Progenitor cell of endocrine pancreas (in vitro differentiated cells): ENCODE measurements at places on chromosomes 2 and 18.

DNA sequence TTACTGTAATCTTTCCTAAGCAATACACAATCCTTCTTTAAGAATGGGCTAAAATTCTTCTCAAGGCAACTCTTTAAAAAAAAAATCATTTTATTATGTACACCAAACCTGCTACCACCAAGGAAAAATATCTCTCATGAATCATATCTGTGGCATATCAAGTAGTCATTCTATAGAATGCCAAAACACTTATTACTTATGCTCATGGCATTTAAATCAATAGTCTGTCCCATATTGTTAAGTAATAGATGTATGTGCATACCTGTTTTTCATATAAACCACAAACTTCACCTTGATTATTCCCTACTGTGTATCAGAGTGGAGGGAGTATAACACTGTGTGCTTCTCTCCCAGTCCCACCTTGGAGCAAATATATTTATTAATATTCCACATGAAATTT is 95.8 kb upstream of the SETBP1 start:
- H3K27ac ChIP-seq: no peak overlapping the region
- H3K36me3 ChIP-seq: no peaks in the 10 kb centered on the region
- no peaks in the 10 kb centered on the region for H3K27me3 ChIP-seq
- no peak overlapping the region for H3K4me3 ChIP-seq
- DNase-seq: no peak

DNA sequence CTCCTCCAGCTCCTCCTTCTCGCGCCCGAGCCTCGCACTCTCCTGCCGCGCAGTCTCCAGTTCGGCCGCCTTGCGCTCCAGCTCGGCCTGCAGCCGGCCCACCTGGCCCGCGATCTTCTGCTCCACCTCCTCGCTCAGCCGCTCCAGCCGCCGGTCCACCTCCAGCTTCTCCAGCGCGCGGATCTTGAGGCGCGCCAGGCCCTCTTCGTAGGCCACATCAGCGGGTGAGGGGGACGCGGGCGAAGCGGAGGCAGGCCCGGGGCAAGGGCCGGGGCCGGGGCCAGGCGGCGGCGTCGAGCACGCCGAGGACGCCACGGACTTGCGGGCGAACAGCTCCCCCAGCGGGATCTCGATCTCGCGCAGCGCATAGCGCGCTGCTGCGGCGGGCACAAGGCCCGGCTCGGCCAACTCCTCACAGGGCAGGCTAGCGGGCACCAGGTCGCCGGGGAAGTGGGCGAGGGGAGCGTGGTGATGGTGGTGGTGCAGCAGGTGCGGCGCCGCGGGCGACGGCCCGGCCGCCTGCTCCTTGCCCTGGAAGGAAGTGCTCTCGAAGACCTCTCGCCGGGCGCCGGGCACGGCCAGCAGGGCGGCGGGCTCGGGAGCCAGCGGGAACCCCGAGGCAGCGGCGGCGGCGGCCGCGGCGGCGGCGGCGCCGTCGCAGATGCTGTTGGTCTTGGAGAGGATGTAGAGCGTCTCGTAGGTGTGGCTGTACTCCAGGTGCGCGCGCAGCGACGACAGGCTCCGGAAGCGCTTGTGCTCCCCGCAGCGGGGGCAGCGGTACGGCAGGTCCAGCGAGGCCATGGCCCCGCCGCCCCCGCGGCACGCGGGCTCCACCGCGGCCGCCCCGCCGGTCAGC is 15.2 kb downstream of the FBXO41 start:
- H3K4me1 ChIP-seq: peaks cover 3% of the 10 kb centered on the region
- H3K4me3 ChIP-seq: peak overlapping the region; percentile 53
- H3K36me3 ChIP-seq: no peaks in the 10 kb centered on the region

GRCh38 chr2:11326677-11327211 is 17.7 kb downstream of the ROCK2 start:
- H3K4me1 ChIP-seq: peaks cover 4% of the 10 kb centered on the region
- DNase-seq: no peak
- no peak overlapping the region for H3K4me3 ChIP-seq
- H3K27ac ChIP-seq: no peak overlapping the region
- H3K36me3 ChIP-seq: peaks cover 1% of the 10 kb centered on the region

- no peak for DNase-seq
- no peaks in the 10 kb centered on the region for H3K27me3 ChIP-seq
- peaks cover 8% of the 10 kb centered on the region for H3K4me1 ChIP-seq
- no peak overlapping the region for H3K27ac ChIP-seq
- H3K36me3 ChIP-seq: no peaks in the 10 kb centered on the region
- no peak overlapping the region for H3K4me3 ChIP-seq
Observed at GRCh38 chr2:105220604-105221003, 20.9 kb upstream of the GPR45 start.

- H3K36me3 ChIP-seq: no peaks in the 10 kb centered on the region
- H3K27ac ChIP-seq: peak overlapping the region; percentile 99
Observed at GRCh38 chr2:200305797-200306195, 697 bp upstream of the SPATS2L start.
